ENCODE measurements at places on chromosomes 7 and 10. TPM values are rescaled to one million over a fixed set of nuclear protein-coding genes. Genes with fewer than 3 reads are reported as not detected.

The CDHR3 gene
- 4.0 TPM for total RNA-seq

- DNase-seq = peak; percentile 34
These were observed 72.2 kb downstream of the MTURN start for GRCh38 chr7:30206942-30207341.

DNA sequence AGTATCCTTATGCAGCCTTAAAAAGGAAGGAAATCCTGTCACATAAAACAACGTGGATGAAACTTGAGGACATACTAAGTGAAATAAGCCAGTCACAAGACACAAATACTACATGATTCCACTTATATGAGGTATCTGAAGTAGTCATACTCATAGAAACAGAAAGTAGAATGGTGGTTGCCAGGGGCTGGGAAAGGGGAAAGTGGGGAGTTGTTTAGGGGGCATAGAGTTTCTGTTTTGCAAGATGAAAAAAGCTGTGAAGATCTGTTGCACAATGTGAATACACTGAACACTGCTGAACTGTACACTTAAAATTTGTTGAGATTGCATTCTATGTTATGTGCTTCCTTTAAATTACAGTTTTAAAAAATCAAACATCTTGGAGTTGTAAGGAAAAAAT lies 2.9 kb downstream of the NUP205 start:
- DNase-seq = no peak

The FAM221A gene
- total RNA-seq = 25.2 TPM

GRCh38 chr7:138898255-138898654 lies 82.9 kb downstream of the KIAA1549 start:
- no peak for DNase-seq

The SPDYE16 gene
- not detected for total RNA-seq

GRCh38 chr7:96253441-96253840 lies 68.5 kb downstream of the SLC25A13 start:
- DNase-seq = no peak

- DNase-seq = no peak
These were observed 21.4 kb downstream of the SORBS1 start for GRCh38 chr10:95539560-95540284.

GRCh38 chr7:116545411-116545993 lies 20.7 kb downstream of the CAV1 start:
- DNase-seq = no peak

The HOXA13 gene
- total RNA-seq = 1.6 TPM

DNA sequence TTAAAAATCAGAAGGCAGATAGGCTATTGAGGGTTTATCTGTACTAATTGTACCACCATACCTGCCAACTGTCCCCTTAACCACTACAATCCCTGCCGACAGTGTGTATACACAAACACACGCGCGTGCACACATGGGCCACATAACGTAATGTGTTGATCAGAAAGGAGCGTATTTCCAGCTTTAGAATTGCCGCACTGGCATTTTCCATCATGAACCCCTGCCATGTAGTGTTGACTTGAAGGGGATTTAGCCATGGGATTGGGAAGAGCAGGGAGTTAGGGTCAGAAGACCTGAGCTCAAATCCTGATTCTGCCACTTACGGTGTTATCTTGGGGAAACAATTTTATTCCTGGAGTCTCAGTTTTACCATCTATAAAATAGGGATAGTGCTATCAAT lies 158.9 kb downstream of the TCF7L2 start:
- no peak for DNase-seq

DNA sequence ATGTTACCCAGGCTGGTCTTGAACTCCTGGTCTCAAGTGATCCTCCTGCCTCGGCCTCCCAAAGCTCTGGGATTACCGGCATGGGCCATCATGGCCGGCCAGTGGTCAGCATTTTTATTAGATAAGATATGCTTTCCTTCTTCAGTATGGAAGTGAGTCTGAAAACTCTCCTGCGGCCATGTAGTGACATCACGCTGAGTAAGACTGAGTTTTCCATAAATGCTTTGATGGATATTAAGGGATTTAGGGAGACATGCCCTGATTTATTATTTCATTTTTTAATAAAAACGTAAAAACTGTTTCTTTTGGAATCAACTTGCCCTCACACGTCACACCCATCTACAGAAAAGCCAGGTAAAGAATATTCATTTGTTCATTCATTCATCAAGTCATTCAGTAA lies 48.4 kb downstream of the DYNC1I1 start:
- DNase-seq = no peak

GRCh38 chr7:47228386-47229014 lies 353.4 kb downstream of the TNS3 start:
- peak; percentile 35 for DNase-seq

The SPDYE2B gene
- not detected for total RNA-seq

The SEMA3D gene
- 0.91 TPM for total RNA-seq

DNA sequence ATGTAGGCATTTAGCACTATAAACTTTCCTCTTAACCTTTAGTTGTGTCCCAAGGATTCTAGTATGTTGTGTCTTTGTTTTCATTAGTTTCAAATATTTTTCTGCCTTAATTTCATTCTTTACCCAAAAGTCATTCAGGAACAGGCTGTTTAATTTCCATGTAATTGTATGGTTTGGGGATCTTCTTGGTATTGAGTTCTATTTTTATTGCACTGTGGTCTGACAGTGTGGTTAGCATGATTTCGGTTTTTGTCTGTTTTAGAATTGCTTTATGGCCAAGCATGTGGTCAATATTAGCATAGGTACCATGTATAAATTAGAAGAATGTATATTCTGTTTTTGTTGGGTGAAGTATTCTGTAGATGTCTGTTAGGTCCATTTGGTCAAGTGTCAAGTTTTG lies 26.3 kb downstream of the COA1 start:
- DNase-seq = no peak

The SVOPL gene
- 1.5 TPM for total RNA-seq

DNA sequence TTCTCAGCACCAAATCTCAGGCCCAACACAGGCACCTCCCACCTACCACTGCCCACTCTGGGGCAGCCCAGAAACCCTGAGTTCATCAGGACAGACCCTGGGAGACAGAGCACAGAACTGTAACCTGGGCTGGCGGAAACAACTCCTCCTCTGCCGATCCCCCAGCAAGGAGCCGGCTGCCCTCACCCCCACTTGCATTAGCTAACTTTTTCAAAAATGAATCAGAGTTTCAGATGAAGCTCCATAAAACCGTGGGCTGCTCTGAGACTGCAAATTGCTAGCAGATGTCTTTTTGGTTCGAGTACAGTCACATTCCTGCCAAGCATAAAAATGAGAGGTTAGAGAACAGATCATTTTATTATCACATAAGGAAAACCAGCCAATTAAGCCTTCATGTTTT lies 93.4 kb upstream of the PARD3 start:
- DNase-seq = no peak

The HOXA4 gene
- 1.0 TPM for total RNA-seq

The RARRES2 gene
- 13.0 TPM for total RNA-seq

- no peak for DNase-seq
These were observed 112.1 kb downstream of the CUL2 start for GRCh38 chr10:34978080-34978479.

GRCh38 chr7:157310676-157311185 lies 26.1 kb upstream of the DNAJB6 start:
- peak; percentile 34 for DNase-seq

DNA sequence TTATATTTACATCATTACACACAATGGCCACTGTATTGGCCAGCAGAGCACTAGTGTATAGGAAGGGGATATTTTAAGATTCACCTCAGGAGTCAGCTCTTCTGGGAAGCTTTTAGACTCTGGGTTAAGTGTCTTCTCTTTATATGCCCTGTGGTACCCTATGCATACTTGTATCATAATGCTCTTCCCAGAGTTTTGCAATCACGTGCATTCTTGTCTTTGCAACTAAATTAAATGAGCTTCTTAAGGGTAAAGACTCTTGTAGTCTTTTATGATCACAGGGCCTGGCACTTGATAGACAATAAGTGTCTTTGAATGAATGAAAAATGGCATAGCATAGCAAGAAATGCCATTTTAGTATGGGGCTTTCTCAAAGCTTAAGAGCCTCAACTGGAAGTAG lies 35.4 kb upstream of the ARMS2 start:
- DNase-seq = no peak

GRCh38 chr7:17408245-17408903 lies 109.9 kb downstream of the AHR start:
- DNase-seq = peak; percentile 85

DNA sequence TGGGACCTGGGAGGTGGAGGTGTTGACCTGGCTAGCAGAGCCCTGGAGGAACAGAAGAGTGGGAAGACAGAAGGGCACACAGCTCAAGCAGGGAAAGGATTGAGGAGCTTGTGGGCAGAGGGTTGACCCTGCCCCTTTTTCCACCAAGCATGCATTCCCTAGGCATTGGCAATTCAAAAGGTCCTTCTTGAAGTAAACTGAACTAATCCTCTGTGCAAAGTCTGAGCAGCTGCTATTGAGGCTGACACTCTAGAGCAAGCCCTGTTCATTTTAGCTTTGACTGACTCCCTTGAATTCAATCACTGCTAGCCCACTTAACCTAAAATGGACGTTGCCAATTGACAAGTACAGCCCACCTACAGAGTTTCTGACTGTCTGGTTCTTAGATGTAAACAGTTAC lies 116.5 kb upstream of the TNS3 start:
- no peak for DNase-seq

The LBX1 gene
- not detected for total RNA-seq

GRCh38 chr7:95886501-95887090 lies 114.2 kb downstream of the DYNC1I1 start:
- DNase-seq = peak; percentile 12

GRCh38 chr7:76400248-76400647 lies 9.2 kb downstream of the SSC4D start:
- DNase-seq = no peak

- DNase-seq = no peak
These were observed 120.3 kb downstream of the NRP1 start for GRCh38 chr10:33214174-33214573.

DNA sequence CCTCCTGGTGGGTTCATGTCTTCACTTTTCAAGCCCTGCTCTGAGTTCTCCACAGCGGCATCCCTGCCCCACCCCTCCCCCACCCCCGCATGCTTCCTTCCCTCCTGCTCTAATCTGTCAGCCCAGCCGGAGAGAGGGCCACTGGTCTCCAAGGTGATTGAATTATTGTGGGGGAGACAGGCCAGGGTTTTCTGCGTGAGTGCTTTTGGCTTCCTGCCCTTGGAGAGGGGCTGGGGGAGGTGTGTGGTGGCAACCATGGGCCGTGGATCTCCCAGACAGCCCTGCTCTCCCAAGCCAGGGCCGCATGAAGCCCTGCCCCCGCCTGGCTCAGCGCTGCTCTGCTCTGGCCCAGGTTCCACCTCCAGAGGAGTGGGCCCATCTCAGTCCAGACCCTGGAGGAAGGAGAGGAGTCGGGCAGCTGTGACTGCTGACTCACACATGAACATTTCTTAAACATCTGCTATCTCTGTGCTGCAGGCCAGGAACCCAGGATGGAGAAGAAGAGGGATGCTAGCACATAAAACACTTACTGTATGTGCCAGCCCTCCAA lies 109.9 kb downstream of the ZMIZ1 start:
- DNase-seq = no peak

The EPHB6 gene
- 3.1 TPM for total RNA-seq

GRCh38 chr7:133821171-133821570 lies 306.0 kb upstream of the LRGUK start:
- no peak for DNase-seq

DNA sequence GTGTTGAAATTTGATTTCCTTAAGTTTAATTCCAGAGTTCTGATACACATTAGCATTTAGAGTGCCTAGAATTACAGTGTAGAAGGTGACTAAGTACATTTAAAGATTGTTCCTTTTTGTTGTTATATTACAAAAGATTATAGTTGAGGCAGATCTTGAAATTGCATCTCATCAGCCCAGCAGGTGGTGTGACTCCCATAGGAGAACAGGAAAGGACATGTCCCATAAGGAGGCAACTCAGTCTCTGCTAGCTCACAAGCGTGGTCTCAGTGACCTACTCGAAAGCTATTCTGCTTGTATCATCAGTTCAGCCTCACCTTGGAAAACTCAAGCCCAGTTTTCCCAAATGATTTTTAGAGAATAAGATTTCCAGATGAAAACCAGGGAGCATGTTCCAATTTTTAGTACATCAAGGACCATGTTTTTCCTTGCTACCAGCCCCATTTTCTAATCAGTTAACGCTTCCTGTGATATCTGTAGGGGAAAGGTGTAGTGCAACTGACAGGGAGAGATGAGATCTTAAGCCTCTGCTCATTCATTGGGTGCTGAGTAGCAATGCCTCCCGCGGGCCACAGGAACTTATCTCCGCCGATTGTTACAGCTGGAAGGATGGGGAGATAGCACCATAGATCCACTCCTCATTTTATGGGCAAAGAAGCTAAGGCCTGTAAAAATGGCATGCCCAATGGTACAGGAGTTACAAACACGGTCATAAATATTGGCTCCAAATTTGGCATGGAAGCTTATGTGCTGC lies 1.1 kb upstream of the GNAI1 start:
- DNase-seq = peak; percentile 5

The ACBD7 gene
- 8.2 TPM for total RNA-seq

DNA sequence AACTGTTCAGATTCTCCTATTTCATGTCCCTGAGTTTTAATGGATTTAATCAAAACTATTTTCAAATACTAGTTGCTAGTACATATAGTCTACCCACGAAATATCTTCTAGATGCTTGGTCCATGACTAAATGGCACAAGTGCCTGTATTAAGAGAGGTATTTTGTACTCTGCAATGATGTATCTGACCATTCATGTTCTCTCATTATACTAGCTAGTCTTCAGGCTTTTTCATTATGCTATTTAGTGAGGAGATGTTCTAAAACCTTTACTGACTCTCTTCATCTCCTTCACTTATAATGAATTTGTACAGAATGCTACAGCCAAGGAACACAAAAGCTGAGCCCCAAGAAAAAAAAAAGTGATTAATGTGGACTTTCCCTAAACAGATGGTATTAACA lies 222.5 kb downstream of the AHR start:
- DNase-seq = no peak

The LRRC61 gene
- 22.5 TPM for total RNA-seq

The ADIRF gene
- total RNA-seq = not detected

The PNLIPRP2 gene
- not detected for total RNA-seq

The MINPP1 gene
- total RNA-seq = 13.9 TPM

GRCh38 chr7:158246272-158246959 lies 341.2 kb downstream of the PTPRN2 start:
- no peak for DNase-seq

DNA sequence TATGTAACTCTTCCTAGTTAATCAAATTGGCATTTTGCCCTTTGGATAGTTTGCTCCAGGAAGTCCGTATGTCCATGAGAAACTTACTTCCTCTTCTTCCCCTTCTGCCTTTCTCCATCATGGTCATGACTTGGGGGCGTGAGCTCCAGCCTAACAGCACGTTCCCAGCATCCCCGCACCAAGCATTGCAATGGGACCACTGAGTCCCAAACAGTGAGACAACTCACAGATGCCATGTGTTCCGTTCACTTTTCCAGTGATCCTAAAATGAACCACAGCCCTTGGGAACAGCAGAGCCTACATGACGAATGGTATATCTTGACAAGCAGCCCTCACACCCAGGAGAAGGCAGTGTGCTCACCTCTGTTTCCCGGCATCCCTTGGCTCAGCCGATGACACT lies 10.7 kb downstream of the BTBD16 start:
- DNase-seq = no peak

The AGR2 gene
- 378 TPM for total RNA-seq

- DNase-seq = no peak
These were observed 128.5 kb downstream of the BTAF1 start for GRCh38 chr10:92052088-92052487.

The NAT16 gene
- not detected for total RNA-seq

- DNase-seq = no peak
These were observed 297.3 kb upstream of the COBL start for GRCh38 chr7:51613911-51614357.
